ENCODE measurements at places on chromosomes 3 and 15.

DNA sequence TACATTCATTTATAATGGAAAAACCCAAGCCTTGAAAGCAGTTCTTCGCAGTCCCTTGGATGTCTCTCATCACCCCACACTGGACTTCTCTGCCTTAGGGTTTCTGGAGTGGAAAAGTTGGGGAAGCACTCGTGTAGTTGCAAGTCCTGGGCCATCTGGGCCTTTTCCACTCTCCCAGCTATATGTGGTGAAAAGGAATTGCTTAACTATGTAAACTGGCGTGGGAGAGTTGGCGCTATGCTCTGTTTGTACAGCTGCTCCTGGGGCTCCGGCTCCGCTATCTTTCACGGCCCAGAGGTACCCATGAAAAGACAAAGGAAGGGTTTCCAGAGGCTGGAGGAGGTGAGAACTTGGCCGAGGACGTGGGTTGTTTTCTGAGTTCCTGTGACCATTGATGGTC, 81.1 kb upstream of the MYZAP start:
- no peak for DNase-seq

DNA sequence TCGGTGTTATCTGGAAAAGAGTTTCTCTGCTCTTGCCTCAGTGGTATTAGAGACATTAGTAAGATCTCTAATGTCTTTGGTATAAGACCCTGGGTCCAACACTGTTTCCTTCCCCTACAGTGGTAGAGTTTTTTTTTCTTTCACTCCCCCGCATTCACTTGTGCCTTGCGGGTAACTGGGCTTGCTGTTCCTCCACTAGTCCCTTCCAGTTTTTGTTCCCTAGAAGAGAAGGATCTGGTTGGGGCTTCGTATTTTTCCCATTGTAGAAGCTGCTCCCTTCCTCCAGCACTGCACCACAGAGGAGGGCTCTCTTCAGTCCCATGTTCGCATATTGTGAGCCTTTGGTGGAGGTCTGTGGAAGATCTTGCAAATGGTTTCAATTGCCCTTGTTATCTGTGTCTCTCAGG, 13.7 kb downstream of the CTDSPL2 start:
- DNase-seq = no peak

GRCh38 chr3:190534986-190535385, 21.1 kb downstream of the IL1RAP start:
- no peak for DNase-seq

GRCh38 chr3:4972652-4973643, 6.3 kb upstream of the BHLHE40 start:
- DNase-seq = no peak

GRCh38 chr15:62899090-62899493, 143.5 kb upstream of the TPM1 start:
- no peak for DNase-seq

DNA sequence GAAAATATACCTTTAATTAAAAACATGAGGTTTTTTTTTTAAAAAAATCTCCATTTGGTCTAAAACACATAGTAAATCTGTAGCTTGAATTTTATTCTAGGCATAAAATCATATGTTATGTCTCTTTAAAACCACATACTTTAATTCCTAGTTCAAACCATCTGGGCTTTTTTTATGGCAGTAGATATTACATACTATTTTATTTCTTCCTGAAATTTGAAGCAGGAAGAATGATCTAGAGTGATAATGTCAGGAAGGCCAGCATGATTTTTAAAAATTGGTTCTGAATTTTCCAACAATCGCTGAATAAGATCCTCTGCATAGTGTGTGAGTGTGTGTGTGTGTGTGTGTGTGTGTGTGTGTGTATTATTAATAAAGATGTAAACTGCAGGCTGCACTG, 420.3 kb downstream of the NAALADL2 start:
- no peak for DNase-seq

DNA sequence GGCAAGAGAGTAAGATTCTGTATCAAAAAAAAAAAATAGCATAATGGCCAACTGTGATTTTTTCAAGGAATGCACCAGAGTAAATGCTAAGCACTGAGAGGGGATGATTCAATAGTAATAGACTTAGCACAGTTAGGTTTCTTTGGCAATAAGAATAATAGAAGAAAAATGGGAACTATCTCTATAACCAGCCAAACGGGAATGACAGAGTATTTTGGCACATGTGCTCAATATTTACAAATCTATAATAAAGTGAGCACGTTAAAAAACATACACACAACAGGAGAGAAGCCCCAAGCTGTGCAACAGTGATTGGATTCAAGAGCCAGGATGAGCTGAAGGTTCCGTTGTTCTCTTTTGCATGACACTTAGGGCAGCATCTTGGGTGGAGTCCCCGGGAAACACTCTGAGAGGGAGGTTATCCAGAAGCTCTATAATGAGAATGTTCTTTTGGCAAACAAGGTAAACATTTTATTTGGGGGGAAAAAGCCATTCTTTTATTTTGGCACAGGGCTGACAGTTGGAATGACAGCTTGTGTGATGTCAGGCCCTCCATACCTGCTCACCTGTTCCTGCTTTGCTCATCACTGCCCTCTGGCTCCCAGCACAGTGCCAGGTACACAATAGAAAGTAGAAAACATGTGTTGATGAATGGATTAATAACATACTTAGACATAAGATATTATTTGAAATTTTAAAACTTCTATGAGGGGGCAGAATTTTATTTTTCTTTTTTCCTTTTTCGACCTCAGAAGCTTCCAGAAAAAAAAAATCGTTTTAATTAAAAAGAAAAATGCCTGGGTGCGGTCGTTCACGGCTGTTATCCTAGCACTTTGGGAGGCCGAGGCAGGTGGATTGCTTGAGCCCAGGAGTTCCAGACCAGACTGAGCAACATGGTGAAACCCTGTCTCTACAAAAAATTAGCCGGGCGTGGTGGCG, 44.0 kb upstream of the MUC4 start:
- DNase-seq = no peak

GRCh38 chr3:116299646-116300081, 145.6 kb downstream of the LSAMP start:
- DNase-seq = no peak

DNA sequence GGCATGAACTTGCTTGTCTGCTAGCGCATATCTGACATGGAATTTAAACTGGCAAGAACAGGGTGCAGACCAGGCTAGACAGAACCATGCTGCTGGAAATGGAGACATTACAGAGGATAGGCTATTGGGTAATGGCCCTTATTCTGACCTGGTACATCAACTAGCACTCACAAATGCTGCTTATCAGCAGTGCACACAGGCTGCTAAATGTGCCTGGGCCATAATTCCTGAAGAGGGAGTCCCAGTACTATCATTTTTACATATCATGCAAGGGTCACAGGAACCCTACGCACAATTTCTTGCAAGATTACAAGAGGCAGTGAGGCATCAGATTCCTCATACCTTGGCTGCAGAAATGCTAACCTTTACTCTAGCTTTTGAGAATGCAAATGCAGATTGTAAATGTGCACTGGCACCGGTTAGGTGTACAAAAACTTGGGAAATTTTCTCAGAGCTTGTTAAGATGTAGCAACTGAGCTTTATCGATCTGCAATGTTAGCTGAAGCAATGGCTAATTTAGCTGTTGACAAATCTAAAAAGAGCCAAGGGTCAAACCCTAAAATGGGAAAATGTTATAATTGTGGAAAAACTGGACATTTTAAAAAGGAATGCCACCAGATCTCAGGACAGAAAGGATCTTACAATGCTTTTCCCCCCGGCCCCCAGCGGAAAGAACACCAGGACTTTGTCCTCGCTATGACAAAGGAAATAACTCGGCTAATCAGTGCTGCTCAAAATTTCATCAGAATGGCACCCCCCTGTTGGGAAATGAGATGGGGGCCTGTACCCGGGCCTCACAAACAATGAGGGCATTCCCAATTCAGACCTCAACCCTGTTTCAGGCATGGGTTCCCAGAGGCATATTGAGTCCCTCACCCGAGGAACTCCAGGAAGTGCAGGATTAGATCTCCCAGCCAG, 21.1 kb downstream of the CCRL2 start:
- no peak for DNase-seq

GRCh38 chr3:86740751-86741150, 250.2 kb downstream of the VGLL3 start:
- no peak for DNase-seq

DNA sequence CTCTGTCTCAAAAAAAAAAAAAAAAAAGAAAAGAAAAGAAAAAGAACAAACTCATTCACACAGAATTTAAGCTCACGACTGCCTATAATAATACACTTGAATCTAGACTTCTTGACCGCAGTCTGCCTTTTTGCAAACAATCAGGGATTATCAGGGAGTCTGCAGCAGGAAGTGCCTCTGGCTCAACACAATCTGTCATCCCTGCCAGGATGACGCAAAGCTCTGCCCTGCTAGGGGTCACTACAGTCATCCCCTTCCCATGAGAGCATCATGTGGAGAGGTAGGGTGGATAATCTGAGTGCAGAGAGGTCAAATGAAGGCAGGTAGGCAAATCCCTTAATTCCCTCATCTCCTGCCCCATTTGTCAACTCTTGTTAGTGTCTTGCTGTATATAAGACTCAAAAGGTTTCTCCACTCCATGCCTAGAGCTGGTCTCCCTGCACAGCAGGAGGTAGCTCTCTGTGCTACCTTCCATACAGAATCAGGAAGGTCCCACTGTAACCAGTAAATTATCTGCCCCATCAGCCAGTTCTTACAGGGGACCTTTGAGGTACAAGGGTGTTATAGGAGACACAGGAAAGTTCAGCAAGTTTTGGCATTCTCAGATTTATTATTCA, 4.2 kb downstream of the UBAP1L start:
- DNase-seq = no peak

GRCh38 chr3:179720196-179720595, 67.4 kb downstream of the USP13 start:
- no peak for DNase-seq

DNA sequence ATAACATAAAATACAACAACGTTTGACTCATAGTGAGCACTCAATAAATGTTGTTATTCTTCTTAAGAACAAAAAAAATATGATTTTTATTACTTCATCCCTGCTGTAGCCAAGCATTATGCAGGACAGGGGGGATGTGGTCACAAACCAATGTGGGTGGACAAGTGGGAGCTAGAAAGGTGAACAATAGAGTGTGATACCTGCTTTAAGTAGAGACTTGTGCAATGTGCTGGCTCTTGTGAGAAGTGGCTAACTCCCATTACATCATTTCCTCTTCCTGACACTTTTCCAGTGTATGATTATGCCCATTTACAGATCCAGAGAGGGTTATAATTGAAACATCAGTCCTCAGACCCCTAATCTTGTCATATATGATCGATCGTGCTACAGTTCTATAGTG, 193.6 kb downstream of the UBE2E2 start:
- no peak for DNase-seq

DNA sequence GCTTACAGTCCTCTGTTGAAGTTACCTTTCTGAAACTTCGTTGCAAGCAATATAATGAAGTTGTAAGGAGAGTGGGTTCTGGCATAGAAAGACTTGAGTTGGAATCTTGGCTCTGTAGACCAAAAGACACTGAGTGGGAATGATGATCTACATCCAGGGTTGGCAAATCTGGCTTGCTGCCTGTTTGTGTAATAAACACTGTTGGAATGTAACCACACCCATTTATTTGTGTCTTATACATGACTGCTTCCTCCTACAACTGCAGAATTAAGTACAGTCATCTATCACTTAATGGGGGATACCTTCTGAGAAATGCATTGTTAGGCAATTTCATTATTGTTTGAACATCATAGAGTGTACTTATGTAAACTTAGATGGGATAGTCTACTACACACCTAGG, 178.4 kb upstream of the SUCLG2 start:
- DNase-seq = no peak

- DNase-seq = no peak
Observed at GRCh38 chr3:122074621-122075265, 19.6 kb downstream of the CD86 start.

- DNase-seq = no peak
Observed at GRCh38 chr3:66609660-66610561, 109.1 kb upstream of the LRIG1 start.

DNA sequence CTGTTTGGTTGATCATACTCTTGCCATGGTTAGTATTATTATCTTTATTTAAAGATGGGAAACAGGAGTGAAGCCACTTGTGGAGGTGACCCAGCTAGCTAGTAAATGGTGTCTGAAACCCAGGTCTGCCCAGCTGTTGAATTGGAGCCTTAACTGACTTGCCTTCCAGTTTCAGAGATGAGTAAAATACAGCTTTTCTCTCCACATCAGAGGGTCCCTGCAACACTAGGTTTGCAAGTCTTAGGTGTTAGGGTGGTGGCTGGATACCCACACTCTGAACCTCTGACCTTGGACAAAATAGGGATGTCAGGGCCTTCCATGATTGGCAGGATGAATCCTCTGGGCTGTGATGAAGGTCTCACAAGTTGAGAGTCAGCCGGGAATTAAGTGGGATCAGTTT, 4.1 kb downstream of the FLNB start:
- DNase-seq = no peak

GRCh38 chr3:11755276-11755675, 91.4 kb downstream of the TAMM41 start:
- no peak for DNase-seq

DNA sequence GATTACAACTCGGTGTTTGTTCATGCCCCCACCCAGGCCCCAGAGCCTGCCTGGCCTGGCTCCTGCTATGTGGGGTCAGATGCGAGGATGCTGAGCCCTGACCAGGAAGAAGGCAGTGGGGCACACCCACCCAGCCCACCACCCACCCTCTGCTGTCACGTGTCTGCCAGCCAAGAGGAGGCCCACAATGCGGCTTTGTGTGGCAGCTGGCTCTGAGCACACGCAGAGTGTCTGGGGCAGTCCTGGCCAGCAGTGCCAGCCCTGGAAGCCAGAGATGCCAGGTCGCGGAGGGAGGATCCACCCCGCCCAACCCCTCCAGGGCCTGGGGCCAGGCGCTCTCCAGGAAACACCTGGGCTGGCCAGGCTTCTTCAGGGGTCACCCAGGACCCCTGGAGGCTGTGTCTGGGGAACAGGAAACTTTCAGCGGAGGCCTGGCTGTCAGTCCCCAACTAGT, 26.4 kb upstream of the KLF13 start:
- no peak for DNase-seq

- no peak for DNase-seq
Observed at GRCh38 chr3:39133093-39133490, 20.3 kb downstream of the CSRNP1 start.

- DNase-seq = no peak
Observed at GRCh38 chr15:57340682-57341259, 35.5 kb upstream of the CGNL1 start.

GRCh38 chr3:70488816-70489215, 176.4 kb upstream of the MDFIC2 start:
- no peak for DNase-seq

- no peak for DNase-seq
Observed at GRCh38 chr3:97009427-97010019, 195.1 kb downstream of the EPHA6 start.

- no peak for DNase-seq
Observed at GRCh38 chr3:143060906-143061305, 58.7 kb upstream of the CHST2 start.

Data from stimulated activated CD8-positive, alpha-beta memory T cell treated with anti-CD3 and anti-CD28 coated beads, Interleukin-2, amount 100 ng/mL, for 1 hour (primary cell).